ENCODE measurements at places on chromosomes 2 and 18. TPM values are rescaled to one million over a fixed set of nuclear protein-coding genes. Genes with fewer than 3 reads are reported as not detected.

Gene ZNF396
- 2.9 TPM for total RNA-seq

Gene SERPINB12
- total RNA-seq, result not detected

DNA sequence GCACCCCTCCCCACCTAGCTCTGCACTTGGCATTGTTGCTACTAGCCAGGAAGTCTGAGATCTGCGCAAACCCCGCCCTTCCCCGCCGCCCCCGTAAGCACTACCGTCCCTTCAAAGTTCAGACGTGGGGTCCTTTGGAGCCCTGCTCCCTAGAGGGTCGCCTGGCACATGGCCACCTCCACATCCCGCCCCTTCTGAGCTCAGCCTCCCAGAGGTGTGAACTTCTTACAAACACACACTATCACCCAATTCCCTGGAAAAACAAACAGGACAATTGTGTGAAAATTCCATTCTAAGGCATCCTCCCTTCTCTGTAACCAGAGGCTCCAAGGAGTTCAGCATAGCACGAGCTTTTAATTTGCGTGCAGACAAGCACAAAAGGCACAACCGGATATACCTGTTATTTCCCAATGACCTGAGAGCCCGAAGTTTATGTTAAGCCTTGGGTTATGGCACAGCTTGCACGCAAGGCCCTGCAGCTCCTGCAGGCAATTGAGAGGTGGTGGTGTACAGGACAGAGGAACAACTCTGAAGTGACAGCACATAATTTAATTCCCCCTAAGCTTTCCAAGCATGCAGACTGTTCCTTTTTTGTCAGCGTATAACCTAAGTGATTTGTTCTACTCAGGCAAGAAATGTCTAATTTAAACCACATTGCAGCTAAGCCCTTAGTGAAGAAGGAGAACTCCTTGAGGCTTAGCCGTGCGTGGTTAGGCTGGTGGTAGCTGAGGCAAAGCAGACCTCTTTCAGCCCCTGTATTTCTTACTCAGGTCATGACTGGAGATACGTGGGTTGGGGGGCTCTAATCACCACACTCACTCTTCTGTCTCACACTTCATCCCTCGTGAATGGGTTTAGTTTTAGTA, 20.3 kb upstream of the CYP1B1 start:
- ATAC-seq, result no peak

Gene DLX2
- total RNA-seq, result not detected

- no peak for ATAC-seq
These were observed 52.2 kb downstream of the C2orf74 start for GRCh38 chr2:61214171-61214570.

DNA sequence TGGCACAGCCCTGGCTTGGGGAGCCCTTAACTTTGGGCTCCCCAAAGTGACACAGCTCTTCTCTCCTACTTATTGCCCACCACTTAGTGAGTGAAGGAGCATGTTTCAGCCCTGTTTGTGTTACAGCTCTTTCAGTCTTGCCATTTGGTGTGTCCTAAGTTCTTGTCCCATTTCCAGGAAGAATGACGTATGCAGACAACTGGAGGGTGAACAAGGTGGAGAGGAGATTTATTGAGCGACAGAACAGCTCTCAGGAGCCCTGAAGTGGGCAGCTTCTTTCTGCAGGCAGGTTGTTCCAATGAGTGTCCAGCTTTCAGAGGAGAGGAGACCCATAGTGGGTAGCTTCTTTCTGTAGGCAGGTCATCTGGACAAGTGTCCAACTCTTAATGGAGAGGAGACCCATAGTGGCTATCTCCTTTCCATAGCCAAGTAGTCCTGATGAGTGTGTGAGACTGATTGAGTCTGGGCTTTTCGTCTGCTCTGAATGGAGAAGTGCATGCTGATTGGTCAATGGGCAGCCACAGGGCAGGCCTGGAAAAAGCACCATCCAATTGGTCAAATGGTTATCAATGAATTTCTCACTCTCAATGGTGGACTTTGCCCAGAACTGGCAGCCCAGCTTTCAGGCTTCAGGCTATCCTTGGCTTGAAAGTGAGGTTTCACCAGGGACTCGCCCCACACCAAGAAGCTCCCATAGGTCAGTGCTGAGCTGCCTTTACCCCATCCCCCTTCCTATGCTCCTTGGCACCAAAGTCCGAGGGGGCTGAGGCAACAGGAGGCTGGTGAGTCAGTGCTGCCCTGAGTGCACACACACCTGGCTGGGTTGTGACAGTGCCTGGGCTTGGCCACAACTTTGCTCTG, 688.2 kb downstream of the NYAP2 start:
- no peak for ATAC-seq

- no peak for ATAC-seq
These were observed 33.3 kb downstream of the RBMS1 start for GRCh38 chr2:160460333-160460731.

DNA sequence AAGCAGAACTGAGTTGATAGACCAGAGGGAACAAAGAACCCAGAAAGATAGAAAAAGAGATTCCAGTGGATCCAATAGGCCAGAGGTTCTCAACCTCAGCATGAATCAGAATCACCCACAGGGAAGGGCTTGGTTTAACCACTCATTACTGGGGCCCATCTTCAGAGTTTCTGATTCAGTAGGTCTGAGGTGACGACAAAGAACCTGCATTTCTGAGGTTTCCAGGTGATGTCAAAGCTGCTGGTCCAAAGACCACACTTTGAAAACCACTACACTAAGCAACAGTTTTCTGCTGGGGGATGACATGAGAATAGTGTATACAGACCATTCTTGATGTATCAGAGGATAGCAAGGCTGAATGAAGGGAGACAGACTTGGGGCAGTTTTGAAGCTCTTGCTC, 296.9 kb upstream of the STON1 start:
- ATAC-seq, result no peak

Gene ARHGAP28
- total RNA-seq, result 0.47 TPM

DNA sequence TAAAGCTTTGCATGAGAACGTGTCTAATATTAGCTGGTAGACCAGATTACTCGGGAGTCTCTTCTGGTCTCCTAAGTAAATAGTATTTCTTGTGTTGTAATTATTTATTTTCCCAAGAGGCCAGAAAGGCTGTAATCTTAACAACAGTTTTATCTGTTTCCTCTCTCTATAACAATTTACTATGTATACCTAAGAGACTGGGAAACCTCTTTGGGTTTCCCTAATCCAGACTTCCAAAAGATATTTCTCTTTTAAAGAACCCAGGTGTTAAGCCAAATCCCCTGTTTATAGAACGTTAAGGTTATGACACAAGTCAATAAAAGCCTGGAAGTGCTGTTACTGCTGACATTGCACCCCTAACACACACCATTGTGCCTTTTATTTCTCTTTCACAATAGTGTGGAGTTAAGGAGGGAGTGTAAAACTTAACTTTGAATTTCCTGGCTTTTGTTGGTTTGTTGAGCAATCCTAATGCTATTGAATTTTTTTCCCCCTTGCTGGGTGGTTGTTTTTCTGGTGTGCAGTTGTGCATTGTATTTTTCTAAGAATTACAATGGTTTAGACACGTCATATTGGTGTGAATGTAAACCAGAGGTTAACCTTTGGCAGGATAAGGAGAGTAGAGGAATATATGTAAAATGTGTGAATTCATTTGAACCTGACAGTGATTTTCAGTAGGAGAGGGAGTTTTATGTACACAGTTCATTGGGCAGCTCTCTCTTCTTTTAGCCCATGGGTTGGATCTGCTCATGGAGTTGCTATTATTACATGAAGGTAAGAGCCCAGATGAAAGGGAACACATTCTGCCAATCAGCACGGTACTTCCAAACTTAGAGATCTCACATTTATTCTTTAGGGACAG, 192.8 kb downstream of the MTX2 start:
- ATAC-seq, result peak; percentile 50

GRCh38 chr2:23502096-23502495, 117.1 kb downstream of the KLHL29 start:
- ATAC-seq, result peak; percentile 58

DNA sequence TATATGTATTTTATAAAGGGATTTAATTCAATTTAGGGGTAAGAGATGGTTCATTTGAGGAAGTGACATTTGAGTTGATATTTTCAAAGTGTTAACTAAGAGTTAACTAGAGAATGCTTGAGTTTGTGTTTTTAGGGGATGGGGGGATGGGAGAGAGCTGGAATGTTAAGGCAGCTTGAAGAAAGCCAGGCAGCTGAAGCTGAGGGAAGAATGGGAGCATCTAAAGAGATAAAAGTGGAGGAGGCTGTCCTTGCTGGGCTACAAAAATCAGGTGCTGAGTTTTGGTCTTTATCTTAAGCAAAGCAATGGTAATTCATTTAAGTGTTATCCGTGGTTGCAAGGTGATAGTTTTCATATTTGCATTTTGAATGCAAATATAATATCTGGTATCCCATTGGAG, 9.2 kb downstream of the CHST9 start:
- no peak for ATAC-seq

Measured in gastroesophageal sphincter (tissue), 4 donors.